NCI-H1930 (cell line): ENCODE measurements at places on chromosomes 1 and 21.

- no peak for DNase-seq
These were observed 10.3 kb downstream of the SPRTN start for GRCh38 chr1:231348442-231348841.

- peak; percentile 24 for DNase-seq
These were observed 104.5 kb upstream of the FMN2 start for GRCh38 chr1:239987103-239987745.

GRCh38 chr1:118254491-118255425, 69.7 kb upstream of the SPAG17 start:
- DNase-seq = no peak

DNA sequence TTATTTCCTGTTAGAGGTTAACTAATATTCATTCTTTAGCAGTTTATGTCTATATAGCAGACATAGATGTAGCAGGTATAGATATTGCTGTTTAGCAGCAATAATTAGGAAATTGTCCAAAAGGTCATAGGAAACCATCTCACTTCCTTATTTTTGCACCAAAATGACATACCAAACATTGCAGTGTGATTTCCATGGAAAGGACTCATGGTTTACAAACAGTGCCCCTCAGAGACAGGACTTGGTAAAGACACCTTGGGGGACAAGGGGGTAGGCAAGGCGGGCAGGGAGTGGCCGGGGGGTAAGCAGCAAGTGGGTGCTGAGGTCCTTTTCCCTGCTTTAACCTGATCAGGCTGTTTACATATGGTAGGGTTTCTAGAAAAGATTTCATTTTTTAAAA, 30.5 kb downstream of the BATF3 start:
- DNase-seq = peak; percentile 1

DNA sequence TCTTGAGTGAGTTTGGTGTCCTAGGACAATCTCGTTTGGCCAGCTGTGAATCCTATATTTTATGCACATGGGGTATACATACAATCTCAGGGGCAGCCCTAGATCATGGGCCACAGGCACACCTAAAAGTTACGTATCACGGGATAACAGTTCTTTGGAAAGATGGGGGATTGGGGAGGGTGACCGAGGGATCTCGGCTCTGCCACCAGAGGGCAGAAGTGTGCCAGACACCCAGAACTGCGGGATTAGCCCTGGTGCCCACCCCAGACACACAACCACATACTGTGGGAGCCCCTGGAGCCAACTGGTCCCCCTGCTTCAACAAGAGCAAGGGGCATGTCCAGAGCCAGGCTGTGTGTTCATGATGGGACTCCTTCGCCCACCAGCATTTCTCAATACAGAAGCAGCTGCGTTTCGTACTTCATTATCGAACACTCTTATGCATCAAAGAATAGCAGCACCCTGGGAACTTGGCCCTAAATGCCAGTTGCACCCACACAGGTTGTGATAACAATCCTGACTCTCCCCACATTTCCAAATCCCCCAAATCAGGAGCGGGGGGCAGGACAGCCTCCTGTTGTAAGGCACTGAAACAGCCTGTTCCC, 37.4 kb downstream of the TMCO4 start:
- DNase-seq = no peak

DNA sequence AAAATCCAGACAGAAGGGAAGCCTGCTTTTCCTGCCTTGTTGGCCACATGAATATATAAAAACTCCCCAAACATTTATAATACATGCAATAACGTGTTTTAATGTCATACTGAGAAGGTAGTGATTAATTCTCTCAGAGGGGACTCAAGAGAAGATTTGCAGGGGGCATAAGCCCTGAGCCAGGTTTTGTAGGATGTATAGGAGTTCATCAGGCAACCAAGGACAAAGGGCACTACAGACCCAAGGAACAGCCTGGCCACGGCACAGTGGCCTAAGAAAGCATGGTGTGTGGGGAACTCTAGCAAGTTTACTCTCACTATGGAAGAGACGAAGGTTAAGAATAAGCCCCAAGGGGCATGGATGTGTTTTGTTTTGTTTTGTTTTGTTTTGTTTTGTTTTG, 15.4 kb upstream of the TNNI1 start:
- no peak for DNase-seq
